Kasumi-1 (cell line): ENCODE measurements at places on chromosomes 16 and 17.
A peak's percentile ranks its signal among the peaks of the same experiment; 100 is the strongest.

DNA sequence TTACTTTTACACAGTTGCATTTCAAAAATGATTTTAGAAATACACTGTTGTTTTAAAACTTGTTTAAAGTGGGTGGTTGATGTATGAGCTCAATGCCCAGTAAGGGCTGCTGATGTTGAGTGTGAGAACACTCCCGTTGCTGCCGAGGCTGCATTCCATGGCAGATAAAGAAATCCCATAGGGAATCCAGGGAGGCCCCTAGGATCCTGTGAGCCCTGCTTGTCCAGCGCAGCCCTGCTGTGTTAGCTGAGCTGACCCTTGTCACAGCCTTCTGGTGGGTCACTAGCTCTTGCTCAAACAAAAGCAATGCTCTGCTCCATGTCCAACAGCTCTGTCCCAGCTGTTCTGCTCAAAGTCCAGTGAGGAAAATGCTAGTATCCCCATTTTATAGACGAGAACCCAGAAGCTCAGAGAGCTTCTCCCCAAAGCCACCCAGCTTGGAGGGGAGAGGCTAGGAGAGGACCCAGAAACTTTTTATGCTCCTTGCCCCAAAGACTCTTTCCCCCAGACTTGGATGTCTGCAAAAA, 18.6 kb upstream of the COL1A1 start:
- no peak for DNase-seq

- DNase-seq, result no peak
These were observed 6.7 kb upstream of the TLCD3A start for GRCh38 chr17:725746-726145.

DNA sequence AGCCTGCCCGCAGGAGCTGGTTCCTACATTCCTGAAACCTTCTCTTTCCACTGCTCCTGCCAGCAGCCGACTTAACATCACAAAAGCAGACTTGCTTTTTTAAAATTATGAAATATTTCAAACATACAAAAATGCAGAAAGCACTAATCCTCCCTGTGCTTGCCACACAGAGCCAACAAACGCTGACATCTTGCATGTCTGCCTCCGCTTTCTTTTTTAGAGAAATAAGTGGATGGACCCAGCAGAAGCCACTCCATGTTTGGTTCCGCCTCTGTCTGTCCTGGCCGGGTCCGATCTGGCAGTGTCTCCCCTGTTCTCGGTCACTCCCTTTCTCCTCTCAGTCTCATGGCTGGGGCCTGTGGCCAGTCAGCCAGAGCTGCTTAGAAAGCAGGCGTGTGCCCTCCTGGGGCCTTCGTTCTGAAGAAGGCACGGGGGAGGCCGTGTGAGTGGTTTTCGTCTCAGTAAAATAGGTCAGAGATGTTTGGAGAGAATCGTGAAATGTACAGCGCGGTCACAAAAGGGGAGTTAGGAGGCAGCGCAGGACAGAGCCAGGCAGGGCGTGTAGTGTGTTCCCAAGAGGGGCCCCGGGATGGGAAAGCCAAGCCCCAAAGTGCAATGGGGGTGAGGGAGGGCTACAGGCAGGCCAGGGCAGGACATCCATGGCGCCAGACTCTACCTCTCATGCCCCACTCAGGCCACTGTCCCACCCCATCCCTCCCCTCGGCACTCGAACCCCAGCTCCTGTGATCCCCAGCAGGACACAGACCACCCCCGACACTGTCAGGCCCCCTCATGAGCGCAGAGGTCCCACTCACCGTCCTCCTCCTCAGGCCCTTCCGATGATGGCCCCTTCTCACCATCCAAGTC, 23.2 kb downstream of the MXRA7 start:
- no peak for DNase-seq

- DNase-seq, result no peak
These were observed 451.1 kb downstream of the SOX9 start for GRCh38 chr17:72571813-72572396.

GRCh38 chr17:36899250-36900159, 37.8 kb upstream of the LHX1 start:
- no peak for DNase-seq

DNA sequence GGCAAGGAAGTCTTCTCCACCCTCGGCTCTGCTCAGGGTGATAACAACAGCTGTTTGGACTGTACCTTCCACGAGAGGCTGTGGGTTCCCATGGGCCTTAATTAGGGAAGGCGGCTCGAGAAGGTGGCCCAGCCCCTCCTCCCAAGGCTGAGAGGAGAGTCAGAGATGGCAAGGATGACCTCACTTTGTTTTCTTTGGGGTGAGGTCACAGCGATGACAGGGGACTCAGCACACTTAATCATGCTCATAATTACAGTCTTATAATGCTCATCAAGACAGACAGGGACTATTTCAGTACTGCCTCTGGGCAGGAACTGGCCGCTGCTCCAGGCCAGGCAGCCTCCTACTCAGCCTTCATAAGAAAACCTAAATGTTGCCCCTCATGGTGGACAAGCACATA, 19.7 kb downstream of the WFDC1 start:
- no peak for DNase-seq

GRCh38 chr16:71635632-71636031, 9.6 kb downstream of the MARVELD3 start:
- DNase-seq, result no peak

DNA sequence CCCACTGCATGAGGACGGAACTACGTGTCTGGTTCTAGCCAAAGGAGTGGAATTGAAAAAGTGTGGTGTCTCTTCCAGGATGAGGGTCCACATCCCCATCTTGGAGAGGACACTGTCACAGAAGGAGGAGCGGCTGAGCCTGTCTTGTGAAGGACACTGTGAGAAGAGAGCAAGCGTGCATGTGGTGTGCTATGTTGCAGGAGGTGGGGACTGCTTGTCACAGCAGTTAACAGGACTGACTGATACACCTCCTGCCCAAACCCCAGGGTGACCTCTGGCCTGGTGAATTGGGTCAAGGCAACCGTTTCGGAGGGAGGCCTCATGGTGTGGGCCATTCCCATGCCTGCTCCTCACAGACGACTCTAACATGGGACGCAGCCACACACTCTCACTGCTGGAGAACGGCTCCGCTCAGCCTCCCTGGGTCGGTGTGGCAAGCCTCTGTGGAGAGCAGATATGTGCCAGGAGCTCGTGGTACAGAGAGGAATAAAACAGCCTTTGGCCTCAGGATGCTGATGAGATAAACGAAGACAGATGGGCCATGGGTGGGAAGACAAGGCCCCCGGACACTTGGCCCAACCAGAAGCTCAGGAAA, 56.4 kb upstream of the RBFOX3 start:
- DNase-seq, result no peak

- no peak for DNase-seq
These were observed 58.8 kb downstream of the SF3B3 start for GRCh38 chr16:70582280-70582978.

DNA sequence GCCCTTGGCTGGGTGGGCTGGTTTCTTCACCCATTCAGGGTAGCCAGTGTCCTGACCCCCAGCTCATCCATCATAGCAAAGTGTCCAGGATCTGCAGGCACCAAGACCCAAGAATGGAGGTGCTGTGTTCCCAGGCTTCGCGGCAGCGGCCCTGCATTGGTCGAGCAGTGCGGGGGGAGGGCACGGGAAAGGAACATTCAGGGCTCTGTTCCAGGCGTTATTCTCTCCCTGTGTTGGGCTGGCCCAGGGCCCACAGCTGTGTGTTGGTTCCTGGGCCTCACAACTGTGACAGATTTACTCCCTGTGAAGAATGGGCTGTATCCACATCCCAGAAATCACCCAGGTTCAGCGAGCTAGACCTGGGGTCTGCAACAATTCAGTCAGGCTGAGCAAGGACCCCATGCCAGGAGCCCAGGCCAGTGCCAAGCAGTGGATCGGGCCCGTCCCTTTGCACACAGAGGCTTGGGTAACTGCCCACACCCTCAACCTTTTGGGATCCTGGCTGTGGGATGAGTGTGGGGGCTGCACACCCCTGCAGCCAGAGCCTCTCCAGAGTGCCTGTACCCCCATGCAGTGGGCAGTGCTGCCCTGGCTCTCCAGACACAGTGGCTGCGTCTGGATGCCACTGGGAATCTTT, 10.0 kb downstream of the GPT2 start:
- no peak for DNase-seq

DNA sequence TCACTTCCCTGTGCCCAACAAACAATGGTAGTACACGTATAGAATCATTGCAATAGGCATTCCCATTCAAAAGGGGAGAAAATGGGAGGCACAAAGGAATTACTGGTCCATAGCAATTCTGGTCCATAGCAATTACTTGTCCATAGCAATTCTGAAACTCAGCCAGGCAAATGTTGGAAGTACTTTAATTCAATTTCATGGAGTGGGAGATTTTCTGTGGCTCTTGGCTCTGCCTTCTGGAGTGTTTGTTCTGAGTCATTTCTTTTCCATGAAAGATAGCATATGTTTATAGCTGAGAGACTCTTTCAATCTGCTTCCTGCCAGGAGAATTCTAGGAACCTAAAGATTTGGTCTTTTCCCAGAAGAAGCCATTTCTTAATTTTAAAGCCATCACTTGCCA, 182.8 kb upstream of the ELAC2 start:
- no peak for DNase-seq

GRCh38 chr16:30941600-30942425, 7.1 kb upstream of the ORAI3 start:
- DNase-seq, result peak; percentile 23

DNA sequence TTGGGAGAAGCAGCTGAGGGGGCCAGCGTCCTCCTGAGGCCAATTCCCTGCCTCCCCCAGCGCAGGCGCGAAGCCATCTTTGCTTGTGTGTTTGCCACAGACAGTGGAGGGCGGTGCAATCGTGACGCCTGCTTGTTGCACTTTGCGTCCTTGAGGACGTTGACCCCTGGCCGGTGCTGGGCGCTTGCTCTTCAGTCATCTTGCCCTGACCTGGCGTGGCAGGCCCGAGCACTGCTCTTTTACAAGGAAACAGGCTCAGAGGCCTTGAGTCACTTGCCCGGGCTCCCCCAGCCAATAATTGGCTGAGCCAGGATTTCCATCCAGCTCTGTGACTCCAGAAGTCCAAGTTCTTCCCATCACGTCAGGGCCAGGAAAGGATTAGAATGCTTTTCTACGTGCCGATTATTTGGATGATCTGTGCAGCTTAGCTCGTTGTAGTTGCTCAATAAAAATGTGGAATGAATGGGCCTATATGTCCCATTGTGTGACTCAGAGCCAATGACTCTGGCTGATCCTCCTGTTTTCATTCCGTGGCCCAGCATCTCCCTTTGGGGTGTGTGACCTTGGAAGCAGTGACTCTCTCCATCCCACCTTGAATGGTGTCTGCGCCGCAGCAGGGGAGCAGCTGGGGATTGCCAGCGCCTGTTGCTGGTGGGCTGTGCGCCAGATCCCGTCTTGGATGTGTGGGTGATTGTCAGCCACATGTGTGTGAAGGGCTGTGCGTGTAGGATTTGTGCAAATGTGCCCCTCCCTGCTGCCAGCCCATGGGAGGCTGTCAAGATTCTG, 214.1 kb downstream of the SEC14L1 start:
- DNase-seq, result no peak

- DNase-seq, result no peak
These were observed 13.9 kb downstream of the SNN start for GRCh38 chr16:11681976-11682654.

GRCh38 chr17:63395075-63395805, 50.9 kb downstream of the CYB561 start:
- DNase-seq, result no peak

- no peak for DNase-seq
These were observed 7.8 kb upstream of the MLLT6 start for GRCh38 chr17:38697061-38697820.
